AG04450 (cell line): ENCODE measurements at places on chromosomes 3 and 15.

GRCh38 chr3:15601046-15601398 lies 347 bp downstream of the HACL1 start:
- DNase-seq = no peak

- DNase-seq = peak; percentile 83
Measured at GRCh38 chr3:188683032-188683521, 488.7 kb upstream of the TPRG1 start.

GRCh38 chr3:95177096-95177495 lies 1114.2 kb downstream of the NSUN3 start:
- no peak for DNase-seq

DNA sequence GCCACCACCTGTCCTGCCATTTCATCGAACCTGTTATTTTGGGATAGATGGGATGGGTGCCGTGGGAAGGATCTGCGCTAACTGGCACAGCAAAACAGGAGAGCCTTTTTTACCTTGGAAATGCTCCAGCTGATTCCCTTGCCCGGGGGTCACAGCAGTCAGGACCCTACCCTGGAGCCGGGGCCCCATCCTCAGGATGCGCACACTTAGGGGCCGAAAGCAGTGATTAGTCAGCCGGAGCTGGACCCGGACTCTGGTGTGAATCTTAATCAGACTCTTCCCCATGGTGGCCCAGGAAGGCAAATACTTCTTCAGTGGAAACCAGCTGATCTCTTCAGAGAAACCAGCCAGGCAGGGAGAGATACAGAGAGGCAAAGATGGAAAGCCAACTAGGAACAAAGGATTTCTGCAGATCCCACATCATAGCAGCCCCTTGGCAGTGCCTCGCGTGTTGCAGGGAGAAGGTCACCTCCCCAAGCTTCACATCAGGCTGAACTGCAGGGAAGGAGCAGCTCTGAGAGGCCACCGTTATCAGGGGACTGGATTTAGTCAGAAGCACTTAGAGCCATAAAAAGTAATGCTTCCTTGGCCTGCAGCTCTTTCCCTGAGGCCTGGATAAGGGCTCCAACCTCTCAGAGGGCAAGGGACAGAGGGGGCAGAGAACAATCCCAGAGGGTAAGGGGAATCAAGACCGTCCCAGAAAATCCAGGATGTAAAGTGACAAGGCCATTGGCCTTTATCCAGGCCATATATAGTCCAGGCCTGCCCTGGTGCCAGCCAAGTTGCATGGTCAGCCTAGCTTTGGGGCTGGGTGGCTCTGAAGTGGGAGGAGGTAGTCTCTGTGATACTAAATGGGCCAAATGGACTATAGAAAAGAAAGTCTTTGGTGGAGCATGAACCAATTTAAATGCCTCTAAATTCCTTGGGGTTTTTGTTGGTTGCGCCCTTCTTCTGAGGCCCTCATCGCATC lies 52.9 kb downstream of the WDR76 start:
- DNase-seq = no peak
